ENCODE measurements at places on chromosomes 3 and 15.

DNA sequence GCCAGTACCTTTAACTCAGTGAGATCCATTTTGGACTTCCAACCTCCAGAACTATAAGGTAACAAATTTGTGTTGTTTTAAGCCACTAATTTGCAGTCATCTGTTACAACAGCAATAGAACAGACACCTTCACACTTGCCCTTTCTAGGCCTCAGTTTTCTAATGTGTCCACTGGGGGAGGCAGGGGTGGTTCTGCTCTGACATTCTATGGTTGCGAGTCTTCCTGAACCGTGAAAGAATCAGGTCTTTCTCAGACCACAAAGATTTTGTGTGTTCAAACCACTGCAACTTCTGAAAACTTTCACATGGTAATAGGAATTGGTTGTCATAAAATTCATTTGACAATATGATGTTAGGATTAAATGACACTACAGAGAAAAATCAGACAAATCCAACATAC, 26.8 kb upstream of the CSTA start:
- no peak for DNase-seq

- DNase-seq = no peak
These were observed 134.6 kb downstream of the ATP8B4 start for GRCh38 chr15:49984436-49984835.

GRCh38 chr3:100779480-100779879, 70.2 kb downstream of the TFG start:
- DNase-seq = no peak

DNA sequence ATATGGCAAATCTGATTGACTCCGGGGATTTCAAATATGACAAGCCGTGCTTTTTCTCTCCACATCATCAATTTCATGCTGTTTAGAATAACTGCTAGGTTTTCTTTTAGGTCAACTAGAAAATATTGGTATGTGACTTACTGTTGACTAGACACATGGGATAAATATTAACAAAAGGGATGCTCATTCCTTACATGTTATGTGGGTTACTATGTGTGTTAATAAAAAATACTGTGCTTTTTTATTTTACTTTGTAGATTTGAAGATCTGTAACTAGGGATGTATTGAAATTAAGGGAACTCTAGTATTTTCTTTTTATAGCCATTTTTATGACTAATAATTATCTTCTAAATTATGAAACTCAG, 264.6 kb upstream of the COL8A1 start:
- no peak for DNase-seq

- no peak for DNase-seq
These were observed 41.6 kb downstream of the POLG start for GRCh38 chr15:89293012-89293411.

- DNase-seq = no peak
These were observed 6.8 kb upstream of the SENP7 start for GRCh38 chr3:101519685-101520365.

DNA sequence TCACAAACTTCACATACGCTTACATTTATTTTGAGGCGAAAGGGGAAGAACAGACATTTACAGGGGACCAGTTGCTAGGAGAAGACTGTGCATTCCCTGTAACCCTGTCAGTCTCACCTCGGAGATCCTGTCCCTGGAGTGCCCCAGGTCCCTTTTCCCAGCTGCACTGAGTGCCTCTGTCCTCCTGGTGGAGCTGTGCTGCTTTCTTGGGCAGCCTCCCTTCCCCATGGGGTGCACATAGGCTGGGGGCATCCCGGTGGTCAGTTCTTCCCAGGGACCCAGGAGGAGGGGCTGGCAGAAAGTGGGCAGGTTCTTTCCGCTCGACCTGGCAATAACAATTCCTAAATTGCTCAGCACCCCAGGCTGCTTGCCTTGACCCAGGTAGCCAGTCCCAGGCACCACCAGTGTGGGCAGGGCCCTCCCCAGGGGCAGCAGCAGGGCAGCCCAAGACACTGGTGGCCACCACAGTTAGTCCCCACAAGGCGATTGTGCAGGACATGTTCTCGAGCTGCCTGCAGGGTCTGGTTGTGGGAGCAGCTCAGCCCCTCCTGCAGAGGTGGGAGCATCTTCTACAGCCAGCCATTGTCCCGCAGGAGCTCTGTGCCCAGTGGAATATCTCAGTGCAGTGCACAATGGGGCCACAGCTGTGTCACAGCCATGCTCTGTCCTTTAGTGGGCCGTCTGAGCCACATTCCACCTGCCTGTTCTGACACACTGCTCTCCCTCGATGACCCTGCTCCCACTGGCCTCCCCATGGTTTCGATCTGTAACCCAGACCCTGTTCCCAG, 36.3 kb downstream of the APBA2 start:
- DNase-seq = peak; percentile 4

GRCh38 chr3:28856796-28857195, 424.1 kb upstream of the RBMS3 start:
- DNase-seq = no peak

DNA sequence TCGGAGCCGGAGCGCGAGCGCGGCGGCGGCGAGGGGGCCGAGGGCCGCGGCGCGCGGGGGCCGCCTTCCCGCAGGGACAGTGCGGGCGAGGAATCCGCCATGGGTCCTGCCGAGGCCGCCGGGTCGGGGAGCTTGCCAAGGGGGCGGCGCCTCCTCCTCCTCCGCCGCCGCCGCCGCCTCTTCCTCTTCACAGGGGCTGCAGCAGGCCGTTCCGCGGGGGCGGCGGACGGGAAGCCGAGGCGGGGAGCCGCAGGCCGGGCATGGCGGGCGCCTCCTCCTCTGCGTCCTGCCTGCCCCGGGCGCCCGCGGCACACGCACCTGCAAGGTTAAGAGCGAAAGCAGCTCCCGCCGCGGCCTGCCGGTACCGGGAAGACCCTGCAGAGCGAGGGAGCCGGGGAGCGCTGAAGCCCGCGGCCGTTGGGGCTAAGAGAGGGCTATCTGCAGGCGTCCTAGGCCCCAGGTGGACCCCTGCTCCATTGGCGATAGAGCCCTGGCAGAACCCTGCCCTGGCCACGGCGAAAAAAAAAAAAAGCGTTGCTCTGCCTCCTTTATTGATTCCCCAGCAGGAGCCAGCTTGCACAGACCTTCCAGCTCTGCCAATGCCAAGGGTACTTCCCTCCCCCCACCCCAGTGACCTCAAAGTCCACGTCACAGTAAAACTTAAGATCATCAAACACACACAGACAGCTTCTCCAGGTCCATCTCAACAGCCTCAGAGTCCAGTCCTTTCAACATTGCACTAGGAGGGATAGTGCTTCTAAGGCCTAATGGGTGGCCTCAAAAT, at the start of gene LYSMD2:
Gene LYSMD2, minus strand, starts transcription at position 134 of the 784 bp plus-strand sequence. Its CDS starts 33 bp downstream, at position 101.
- peak; percentile 47 for DNase-seq

GRCh38 chr15:89993349-89993748, 7.8 kb upstream of the ZNF710 start:
- DNase-seq = no peak
